ENCODE measurements at places on chromosomes 2 and 18.

- DNase-seq: no peak
Observed at GRCh38 chr18:11237484-11237883, 88.1 kb upstream of the PIEZO2 start.

GRCh38 chr2:56410140-56410539 lies 226.3 kb downstream of the CCDC85A start:
- DNase-seq: no peak

DNA sequence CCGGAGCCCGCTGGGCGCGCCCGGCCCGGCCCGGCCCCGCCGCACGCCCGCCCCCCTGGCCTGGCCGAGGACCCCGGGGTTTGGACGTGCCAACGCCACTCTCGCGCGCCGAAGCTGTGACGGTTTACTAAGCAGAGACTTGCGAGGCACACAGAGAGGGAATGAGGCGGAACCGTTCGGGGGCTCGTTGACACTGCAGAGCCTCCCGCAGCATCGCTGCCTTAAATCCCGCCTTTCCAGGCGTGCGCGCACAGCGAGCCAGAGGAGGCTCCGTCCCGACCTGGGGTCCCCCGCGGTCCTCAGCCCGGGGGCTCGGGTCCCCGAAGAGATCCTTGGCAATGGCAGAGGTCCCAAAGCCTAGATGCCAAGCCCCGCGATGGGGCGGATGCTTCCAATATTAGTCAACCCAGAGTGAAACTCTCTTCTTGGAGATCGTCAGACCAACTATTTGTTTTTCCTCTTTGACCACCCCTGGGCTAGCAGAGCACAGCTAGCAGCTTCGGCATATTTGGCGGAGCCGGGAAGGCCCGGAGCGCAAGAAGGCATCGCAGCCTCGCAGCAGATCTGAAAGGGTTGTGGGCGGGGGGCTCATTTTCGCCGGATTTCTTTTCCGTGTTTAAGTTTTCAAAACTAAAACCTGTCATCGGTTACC lies at the start of gene ZNF385B:
Gene ZNF385B (minus strand): TSS at position 197 of the 652 bp plus-strand sequence.
- no peak for DNase-seq

DNA sequence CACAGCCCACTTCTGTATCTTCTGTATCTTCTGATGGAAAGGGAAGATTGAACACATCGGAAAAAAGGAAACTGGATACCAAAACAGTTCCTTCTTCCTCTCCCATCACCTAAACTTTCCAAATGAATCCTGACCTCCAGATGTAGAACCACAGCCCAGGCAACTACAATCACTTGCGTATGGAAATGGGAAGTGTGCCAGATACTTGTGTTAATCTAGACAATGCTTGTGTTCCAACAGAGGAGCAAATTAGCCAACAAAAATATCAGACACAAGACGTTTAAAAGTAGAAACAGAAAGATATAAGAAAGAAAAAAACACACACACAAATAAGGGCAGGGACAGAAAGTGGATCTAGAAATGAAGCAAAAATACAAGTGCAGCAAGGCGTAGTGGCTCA lies 31.4 kb upstream of the DUSP2 start:
- no peak for DNase-seq

- DNase-seq: no peak
Observed at GRCh38 chr2:232410238-232410900, 3.7 kb downstream of the ALPG start.
